Stimulated activated CD8-positive, alpha-beta memory T cell treated with anti-CD3 and anti-CD28 coated beads, Interleukin-4, amount 100 ng/mL, for 4 hours (primary cell): ENCODE measurements at places on chromosomes 5 and 9.

DNA sequence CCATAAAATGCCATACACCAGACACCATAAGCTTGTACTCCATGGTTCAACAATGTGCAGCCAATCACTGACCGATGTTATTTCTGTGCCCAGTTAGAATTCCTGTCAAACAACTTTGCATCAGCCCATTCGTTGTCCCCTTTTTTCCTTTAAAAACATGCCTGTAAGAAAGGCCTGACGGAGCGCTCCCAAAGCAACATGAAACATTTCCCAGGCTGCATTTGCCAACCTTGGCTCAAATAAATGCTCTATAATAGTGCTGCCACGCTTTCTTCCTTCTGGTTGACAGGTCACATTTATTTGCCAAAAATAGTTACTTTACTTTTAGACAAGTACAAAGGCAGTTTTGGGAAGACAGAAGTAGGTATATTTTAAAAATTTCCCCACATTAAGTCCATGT is 735.6 kb upstream of the PTPRD start:
- no peak for DNase-seq

DNA sequence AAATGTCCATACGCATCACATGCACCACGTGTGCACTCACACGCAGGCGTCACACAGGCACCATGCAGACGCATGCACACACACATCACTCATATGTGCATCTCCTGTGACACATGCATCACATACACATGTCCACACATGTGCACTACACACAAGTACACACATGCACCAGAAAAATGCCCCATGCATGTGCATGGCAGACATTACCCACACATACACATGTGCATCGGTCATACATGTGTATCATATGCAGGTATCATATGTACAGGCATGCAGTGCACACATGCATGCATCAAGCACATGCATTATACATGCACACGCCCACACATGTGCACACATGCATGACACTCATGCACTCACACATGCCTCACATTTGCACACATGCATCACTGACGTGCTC is 26.1 kb downstream of the ADAMTS2 start:
- no peak for DNase-seq

DNA sequence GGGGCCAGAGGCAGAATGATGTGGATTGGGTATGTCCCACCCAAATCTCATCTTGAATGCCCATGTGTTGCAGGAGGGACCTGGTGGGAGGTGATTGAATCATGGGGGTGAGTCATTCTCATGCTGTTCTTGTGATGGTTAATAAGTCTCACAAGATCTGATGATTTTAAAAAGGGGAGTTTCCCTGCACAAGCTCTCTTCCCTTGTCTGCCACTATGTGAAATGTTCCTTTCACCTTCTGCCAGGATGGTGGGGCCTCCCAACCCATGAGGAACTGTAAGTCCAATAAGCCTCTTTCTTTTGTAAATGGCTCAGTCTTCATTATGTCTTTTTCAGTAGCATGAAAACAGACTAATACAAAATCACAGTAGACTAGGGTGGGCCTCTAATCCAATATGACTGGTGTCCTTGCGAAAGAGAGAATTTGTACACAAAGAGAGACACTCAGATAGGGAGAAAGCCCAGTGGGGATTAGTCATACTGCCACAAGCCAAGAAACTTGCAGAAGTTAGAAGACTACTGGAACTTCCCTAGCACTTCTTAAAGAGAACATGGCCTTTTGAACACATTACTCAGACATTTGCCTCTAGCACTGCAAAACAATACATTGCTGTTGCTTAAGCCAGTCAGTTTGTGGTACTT is 68.4 kb downstream of the ANXA1 start:
- DNase-seq: no peak

DNA sequence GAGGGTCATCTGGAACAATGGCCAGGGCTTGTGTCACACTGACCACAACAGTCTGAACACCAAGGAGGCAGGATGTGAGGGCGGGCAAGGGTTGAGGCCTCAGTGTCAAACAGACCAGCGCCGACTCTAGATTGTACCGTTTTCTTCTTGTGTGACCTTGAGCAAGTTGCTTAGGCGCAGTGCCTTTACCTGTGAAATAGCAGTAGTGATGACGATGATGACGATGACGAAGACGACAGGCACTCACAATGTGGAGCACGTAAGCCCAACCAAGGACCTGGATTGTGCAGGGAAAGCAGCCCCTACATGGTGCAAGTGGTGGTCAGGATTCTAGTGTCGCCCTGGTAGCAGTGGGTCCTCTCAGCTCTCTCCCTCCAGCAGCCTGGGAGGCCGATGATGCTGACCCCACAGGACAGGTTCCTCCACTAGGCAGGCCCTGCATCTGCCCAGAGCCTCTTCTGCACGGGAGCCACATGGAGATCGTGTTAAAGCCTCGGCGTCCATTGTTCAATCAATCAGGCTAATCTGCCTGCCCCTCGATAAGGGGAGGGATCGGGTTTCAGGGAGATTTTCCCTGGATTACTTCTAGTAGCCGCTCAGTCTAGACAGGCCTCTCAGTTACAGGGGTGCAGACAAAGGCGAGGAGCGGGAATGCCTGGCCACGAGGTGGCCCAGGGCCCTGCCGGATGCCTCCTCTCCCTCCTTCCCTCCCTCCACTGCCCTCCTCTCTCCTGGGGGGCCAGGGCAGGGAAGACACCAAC is 91.7 kb downstream of the MACROH2A1 start:
- DNase-seq: no peak
